Activated CD4-positive, alpha-beta T cell treated with anti-CD3 and anti-CD28 coated beads, Interleukin-2, amount 10 ng/mL, durations not matched to agents 7 days and 5 days (primary cell): ENCODE measurements at places on chromosomes 16 and 17.

- H3K4me3 ChIP-seq, result no peak overlapping the region
- H3K4me1 ChIP-seq, result no peaks in the 10 kb centered on the region
- DNase-seq, result no peak
- no peaks in the 10 kb centered on the region for H3K27me3 ChIP-seq
- H3K36me3 ChIP-seq, result no peaks in the 10 kb centered on the region
- no peak overlapping the region for H3K27ac ChIP-seq
Observed at GRCh38 chr17:21399474-21400186, 23.5 kb downstream of the KCNJ12 start.

GRCh38 chr17:43363181-43363925 lies 35.4 kb upstream of the ARL4D start:
- DNase-seq, result no peak
- H3K27me3 ChIP-seq, result no peaks in the 10 kb centered on the region
- peaks cover 37% of the 10 kb centered on the region for H3K4me1 ChIP-seq
- H3K36me3 ChIP-seq, result no peaks in the 10 kb centered on the region
- no peak overlapping the region for H3K27ac ChIP-seq

- peaks cover 14% of the 10 kb centered on the region for H3K27me3 ChIP-seq
- H3K4me1 ChIP-seq, result peaks cover 63% of the 10 kb centered on the region
- H3K27ac ChIP-seq, result no peak overlapping the region
- no peaks in the 10 kb centered on the region for H3K36me3 ChIP-seq
- DNase-seq, result no peak
- H3K4me3 ChIP-seq, result no peak overlapping the region
Observed at GRCh38 chr17:77366558-77367245, 225.9 kb downstream of the SEC14L1 start.

- H3K4me1 ChIP-seq, result no peaks in the 10 kb centered on the region
- H3K27me3 ChIP-seq, result peaks cover 2% of the 10 kb centered on the region
- H3K36me3 ChIP-seq, result no peaks in the 10 kb centered on the region
- DNase-seq, result no peak
- no peak overlapping the region for H3K4me3 ChIP-seq
Observed at GRCh38 chr16:55294931-55295342, 29.1 kb upstream of the IRX6 start.

DNA sequence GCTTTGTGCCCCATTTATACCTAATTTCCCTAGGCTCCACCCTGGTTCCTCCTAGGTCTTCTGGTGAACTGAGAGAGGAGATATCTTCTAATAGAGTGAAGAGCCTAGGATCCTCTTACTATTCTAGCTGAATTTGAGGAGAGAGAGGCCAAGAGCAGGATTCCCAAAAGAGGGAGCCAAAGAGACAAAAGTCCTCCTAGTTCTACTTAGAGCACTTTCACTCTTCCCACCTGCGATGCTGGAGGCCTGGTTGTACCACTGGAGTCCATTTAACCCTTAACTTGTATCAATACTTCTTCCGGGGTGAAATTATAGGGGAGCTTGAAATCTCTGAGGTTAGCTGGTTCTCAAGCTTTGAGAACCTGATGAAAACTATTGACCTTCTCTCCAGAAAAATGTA lies 3.4 kb upstream of the SSH2 start:
- H3K27ac ChIP-seq, result no peak overlapping the region
- no peaks in the 10 kb centered on the region for H3K27me3 ChIP-seq
- peaks cover 3% of the 10 kb centered on the region for H3K36me3 ChIP-seq
- no peak for DNase-seq

- H3K36me3 ChIP-seq, result peaks cover 9% of the 10 kb centered on the region
- H3K4me1 ChIP-seq, result peaks cover 6% of the 10 kb centered on the region
- H3K27me3 ChIP-seq, result no peaks in the 10 kb centered on the region
Observed at GRCh38 chr16:67105246-67105645, 4.5 kb upstream of the PHAF1 start.

- no peak overlapping the region for H3K4me3 ChIP-seq
- H3K27me3 ChIP-seq, result no peaks in the 10 kb centered on the region
- H3K4me1 ChIP-seq, result peaks cover 4% of the 10 kb centered on the region
- no peak for DNase-seq
- H3K27ac ChIP-seq, result no peak overlapping the region
Observed at GRCh38 chr17:46038414-46038813, 39.4 kb downstream of the STH start.

DNA sequence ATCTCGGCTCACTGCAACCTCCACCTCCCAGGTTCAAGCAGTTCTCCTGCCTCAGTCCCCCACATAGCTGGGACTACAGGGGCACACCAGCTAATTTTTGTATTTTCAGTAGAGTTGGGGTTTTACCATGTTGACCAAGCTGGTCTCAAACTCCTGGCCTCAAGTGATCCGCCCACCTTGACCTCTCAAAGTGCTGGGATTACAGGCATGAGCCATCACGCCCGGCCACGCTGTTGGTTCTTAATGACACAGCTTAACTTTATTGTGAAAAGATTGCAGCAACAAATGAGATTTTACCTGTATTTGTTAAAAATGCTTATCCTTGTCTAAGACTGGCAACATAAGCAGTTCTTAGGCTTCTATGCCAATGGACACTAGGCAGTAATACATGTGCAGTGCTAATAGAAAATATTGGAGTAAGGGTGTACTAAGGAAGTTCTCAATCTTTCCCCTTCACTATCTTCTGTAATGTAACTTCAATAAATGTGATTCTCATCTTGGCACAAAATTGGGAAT lies 2.9 kb downstream of the UBB start:
- H3K27me3 ChIP-seq, result peaks cover 4% of the 10 kb centered on the region
- H3K36me3 ChIP-seq, result peaks cover 38% of the 10 kb centered on the region
- peaks cover 40% of the 10 kb centered on the region for H3K4me1 ChIP-seq

DNA sequence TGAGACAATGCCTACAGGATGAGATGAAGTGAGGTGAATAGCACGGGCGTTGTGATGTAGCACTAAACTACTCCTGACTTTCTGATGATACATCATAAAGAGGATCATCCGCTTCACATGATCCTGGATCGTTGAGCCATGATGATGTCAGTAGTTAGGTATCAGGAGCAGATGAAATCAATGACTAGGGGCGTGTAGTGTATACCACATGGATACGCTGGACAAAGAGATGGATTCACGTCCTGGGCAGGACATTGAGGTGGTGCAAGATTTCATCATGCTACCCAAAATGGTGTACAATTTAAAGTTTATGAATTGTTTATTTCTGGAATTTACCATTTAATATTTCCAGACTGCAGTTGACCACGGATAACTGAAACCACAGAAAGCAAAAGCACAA lies 156.6 kb downstream of the ANKFN1 start:
- peaks cover 13% of the 10 kb centered on the region for H3K27me3 ChIP-seq
- no peaks in the 10 kb centered on the region for H3K36me3 ChIP-seq
- no peaks in the 10 kb centered on the region for H3K4me1 ChIP-seq
- DNase-seq, result no peak
